ENCODE measurements at places on chromosomes 11 and 22. TPM values are rescaled to one million over a fixed set of nuclear protein-coding genes. Genes with fewer than 3 reads are reported as not detected.

C11orf97 gene
- not detected for total RNA-seq

KDM4E gene
- not detected for total RNA-seq

IL10RA gene
- total RNA-seq: not detected

BATF2 gene
- 0.46 TPM for total RNA-seq

OR51B5 gene
- total RNA-seq: 1.2 TPM

SCN4B gene
- not detected for total RNA-seq

CLCF1 gene
- 15.9 TPM for total RNA-seq

BACE1-AS gene
- total RNA-seq: 5.7 TPM

GGT5 gene
- total RNA-seq: not detected

CARNS1 gene
- total RNA-seq: 0.15 TPM

HOATZ gene
- total RNA-seq: not detected

NOL12 gene
- 44.3 TPM for total RNA-seq

MB gene
- 5.0 TPM for total RNA-seq

ACR gene
- not detected for total RNA-seq

ZDHHC24 gene
- total RNA-seq: 19.4 TPM

TRIM29 gene
- 208 TPM for total RNA-seq

ZNHIT2 gene
- total RNA-seq: 13.7 TPM

APOL5 gene
- not detected for total RNA-seq

KCNC1 gene
- not detected for total RNA-seq

MS4A6E gene
- total RNA-seq: not detected

GALNT18 gene
- total RNA-seq: not detected

CCDC81 gene
- total RNA-seq: 1.1 TPM

ZNF280B gene
- 1.7 TPM for total RNA-seq

TBCEL gene
- total RNA-seq: 10.1 TPM

LARGE1 gene
- 18.3 TPM for total RNA-seq

PLAAT3 gene
- 240 TPM for total RNA-seq

NXPE4 gene
- total RNA-seq: not detected

CHADL gene
- total RNA-seq: 0.63 TPM

PRRG4 gene
- 11.5 TPM for total RNA-seq

PSMA1 gene
- total RNA-seq: 143 TPM

TNNI2 gene
- total RNA-seq: 7.8 TPM

MS4A7 gene
- total RNA-seq: not detected

OR51V1 gene
- total RNA-seq: not detected

ADORA2A gene
- 1.8 TPM for total RNA-seq

HPX gene
- total RNA-seq: 0.68 TPM

NPAS4 gene
- total RNA-seq: not detected

ARHGAP20 gene
- not detected for total RNA-seq

GSTT2B gene
- 0.50 TPM for total RNA-seq

All from PC-9 (cell line).